ENCODE measurements at places on chromosomes 12 and 14. TPM values are rescaled to one million over a fixed set of nuclear protein-coding genes. Genes with fewer than 3 reads are reported as not detected.

Gene RTL1
- not detected for total RNA-seq

Gene INSM2
- not detected for total RNA-seq

Gene ADCY6
- total RNA-seq = 0.13 TPM

Gene STAB2
- not detected for total RNA-seq

Gene ENTPD5
- total RNA-seq = 12.8 TPM

Gene BDKRB1
- total RNA-seq = not detected

Gene CCDC184
- 0.95 TPM for total RNA-seq

Gene SLC25A47
- not detected for total RNA-seq

Gene WNT5B
- not detected for total RNA-seq

Gene CD69
- total RNA-seq = 83.5 TPM

Gene KRT2
- not detected for total RNA-seq

Gene SERPINA4
- total RNA-seq = not detected

Gene STYK1
- total RNA-seq = 1.0 TPM

Gene UNC79
- total RNA-seq = not detected

Gene CIT
- 32.4 TPM for total RNA-seq

Gene RHEBL1
- 10.8 TPM for total RNA-seq

Gene AQP2
- total RNA-seq = not detected

Gene ZBTB39
- total RNA-seq = 8.7 TPM

Gene NPFF
- not detected for total RNA-seq

Gene STON2
- total RNA-seq = 0.08 TPM

Gene TMEM30B
- total RNA-seq = 1.4 TPM

Gene FBLN5
- 0.51 TPM for total RNA-seq

Gene FGF23
- total RNA-seq = not detected

Gene EAPP
- 35.2 TPM for total RNA-seq

Gene APOF
- total RNA-seq = not detected

Gene SPRYD4
- total RNA-seq = 3.9 TPM

Gene CYP46A1
- 0.46 TPM for total RNA-seq

Gene CELA1
- total RNA-seq = not detected

Gene CSRP2
- total RNA-seq = 0.27 TPM

Gene REP15
- total RNA-seq = 0.25 TPM

Gene LRRIQ1
- not detected for total RNA-seq

Gene SLCO1B1
- total RNA-seq = not detected

Gene PTGER2
- 45.2 TPM for total RNA-seq

Gene ACOT4
- total RNA-seq = 4.0 TPM

Gene CNIH1
- total RNA-seq = 106 TPM

Gene NUAK1
- total RNA-seq = not detected

Gene SSPN
- total RNA-seq = not detected

Gene PTPN21
- 0.19 TPM for total RNA-seq

Gene FRS2
- total RNA-seq = 9.3 TPM

Gene SMCO2
- not detected for total RNA-seq

Gene CYP27B1
- total RNA-seq = 11.4 TPM

Gene CCDC196
- total RNA-seq = not detected
